ENCODE measurements at places on chromosomes 3 and 15. TPM values are rescaled to one million over a fixed set of nuclear protein-coding genes. Genes with fewer than 3 reads are reported as not detected.
A peak's percentile ranks its signal among the peaks of the same experiment; 100 is the strongest.

DNA sequence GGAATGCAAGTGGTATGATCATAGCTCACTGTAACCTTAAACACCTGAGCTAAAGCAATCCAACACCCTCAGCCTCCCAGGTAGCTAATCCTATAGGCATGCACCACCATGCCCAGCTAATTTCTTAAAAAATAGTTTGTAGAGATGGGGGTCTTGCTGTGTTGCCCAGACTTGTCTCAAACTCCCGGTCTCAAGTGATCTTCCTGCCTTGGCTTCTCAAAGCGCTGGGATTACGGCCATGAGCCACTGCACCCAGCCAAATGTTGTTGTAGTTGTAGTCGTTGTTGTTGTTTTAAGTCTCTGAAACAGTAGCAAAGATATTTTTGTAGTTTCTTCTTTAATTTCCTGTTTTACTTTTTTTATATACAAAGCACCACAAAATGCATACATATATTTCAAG, 616.6 kb downstream of the NAALADL2 start:
- ATAC-seq = no peak

- ATAC-seq = no peak
These were observed 281.4 kb downstream of the THSD4 start for GRCh38 chr15:71396536-71397125.

DNA sequence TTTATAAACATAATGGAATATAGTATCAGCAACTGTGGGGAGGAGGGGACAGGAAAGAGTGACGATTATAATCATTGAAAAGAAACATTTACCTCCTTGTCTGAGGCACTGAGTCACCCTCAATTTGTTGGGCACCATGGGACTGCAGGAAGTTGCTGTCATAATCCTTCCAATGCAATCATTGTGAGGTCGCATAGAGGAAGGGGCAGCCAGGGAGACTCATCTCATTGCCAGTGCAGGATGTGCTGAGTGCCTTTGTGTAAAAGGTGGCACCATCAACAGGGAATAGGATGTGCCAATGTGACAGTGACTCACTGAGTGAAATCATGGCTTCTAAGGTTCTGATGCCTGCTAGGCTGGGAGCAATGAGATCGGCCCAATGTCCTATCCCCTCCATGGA, 300.4 kb upstream of the ADAMTS9 start:
- no peak for ATAC-seq

Gene SLC12A1
- not detected for total RNA-seq

- ATAC-seq = no peak
These were observed 23.1 kb downstream of the TNFAIP8L3 start for GRCh38 chr15:51071578-51071977.

Gene KCNMB2
- total RNA-seq = not detected

DNA sequence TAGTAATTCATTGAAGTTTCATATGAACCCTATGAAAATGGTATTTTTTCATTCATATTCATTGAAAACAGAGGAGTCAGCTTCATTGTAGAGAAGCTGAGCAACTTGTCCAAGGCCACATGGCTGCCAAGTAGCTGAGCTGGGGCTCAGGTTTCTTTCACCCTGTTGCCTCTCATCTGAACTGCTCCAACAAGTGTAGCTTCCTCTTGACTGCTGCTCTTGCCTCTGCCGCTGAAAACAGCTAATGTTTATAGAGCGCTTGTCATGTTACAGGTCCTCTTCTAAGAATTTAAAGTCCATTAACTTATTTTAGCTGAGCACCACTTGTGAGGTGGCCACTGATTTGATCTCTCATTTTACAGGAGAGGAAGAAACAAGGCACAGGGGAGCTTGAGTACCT, 81.1 kb downstream of the PDCD6IP start:
- no peak for ATAC-seq

DNA sequence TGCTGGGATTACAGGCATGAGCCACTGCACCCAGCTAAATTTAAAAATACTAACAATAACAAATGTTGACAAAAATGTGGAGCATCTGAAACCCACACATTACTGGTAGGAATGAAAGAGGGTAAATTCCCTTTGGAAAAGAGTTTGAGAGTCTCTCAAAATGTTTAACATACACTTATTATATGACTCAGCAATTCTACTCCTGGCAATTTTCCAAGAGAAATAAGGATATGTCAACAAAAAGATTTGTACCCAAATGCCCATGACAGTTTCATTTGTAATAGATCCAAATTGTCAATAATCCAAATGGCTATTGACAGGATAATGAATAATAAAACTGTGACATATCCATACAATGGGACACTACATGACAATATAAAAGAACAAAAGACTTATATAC, 9.0 kb downstream of the HCLS1 start:
- no peak for ATAC-seq

DNA sequence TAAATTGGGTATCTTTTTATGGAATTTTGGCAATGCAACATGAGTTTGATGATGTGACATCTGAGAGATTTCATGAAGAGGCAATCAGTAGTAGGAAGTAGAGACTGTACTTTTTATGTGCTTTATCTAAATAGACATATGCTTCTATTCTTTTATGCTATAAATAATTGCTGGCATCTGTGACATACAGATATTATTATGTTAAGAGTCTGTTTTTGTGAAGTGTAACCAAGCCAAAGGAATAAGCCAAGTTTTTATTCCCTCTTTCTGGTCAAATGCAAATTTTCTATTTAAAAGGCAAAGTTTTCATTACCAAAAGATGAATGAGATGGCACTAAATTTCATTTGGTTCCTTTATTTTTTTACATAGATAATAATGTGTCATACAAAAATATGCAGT, 32.4 kb downstream of the PYDC2 start:
- ATAC-seq = no peak

GRCh38 chr3:187025656-187026316, 95.5 kb downstream of the ST6GAL1 start:
- peak; percentile 42 for ATAC-seq

- peak; percentile 39 for ATAC-seq
These were observed 28.3 kb upstream of the STIMATE start for GRCh38 chr3:52925405-52926313.

- ATAC-seq = no peak
These were observed 36.1 kb downstream of the ST6GAL1 start for GRCh38 chr3:186966406-186966805.

Gene TLR9
- total RNA-seq = 0.30 TPM

DNA sequence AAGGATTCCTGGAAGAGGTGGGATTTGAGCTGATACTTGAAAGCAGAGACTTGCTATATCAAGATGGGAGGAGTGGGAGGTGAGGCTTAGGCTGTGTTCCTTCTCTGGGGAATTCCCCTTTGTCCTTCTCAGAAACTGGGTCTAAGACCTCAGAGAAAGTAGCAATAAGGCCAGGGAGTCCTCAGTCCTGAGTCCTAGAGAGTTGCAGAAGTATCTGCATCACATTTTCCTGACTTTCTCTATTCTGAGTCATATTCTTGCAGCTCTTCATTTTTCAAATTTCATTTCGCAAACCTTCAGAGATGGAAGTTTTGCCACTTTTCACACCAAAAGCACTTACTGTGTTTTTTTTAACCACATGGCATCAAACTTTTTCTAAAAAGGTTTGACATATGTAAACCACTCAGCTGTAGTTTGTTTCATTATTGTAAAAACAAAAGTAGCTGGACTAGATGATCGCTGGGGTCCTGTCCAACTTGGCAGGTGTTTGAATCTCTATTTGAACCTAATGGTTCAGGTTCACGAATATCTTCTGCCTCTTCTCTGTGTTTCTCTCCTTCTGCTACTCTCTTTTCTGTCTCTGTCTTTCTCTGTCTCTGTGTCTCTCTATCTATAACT, 21.3 kb downstream of the COLQ start:
- ATAC-seq = peak; percentile 90

- ATAC-seq = no peak
These were observed 36.2 kb upstream of the FLNB start for GRCh38 chr3:57971975-57972374.

- ATAC-seq = no peak
These were observed 26.0 kb downstream of the CCDC33 start for GRCh38 chr15:74262151-74262550.

- ATAC-seq = no peak
These were observed 200.6 kb upstream of the ROBO1 start for GRCh38 chr3:79968418-79968817.

Gene TNIK
- total RNA-seq = 43.8 TPM

Gene PLSCR2
- not detected for total RNA-seq

GRCh38 chr3:127487196-127487595, 103.3 kb downstream of the TPRA1 start:
- ATAC-seq = no peak

Gene GPR62
- not detected for total RNA-seq

Gene RTP4
- 0.98 TPM for total RNA-seq

DNA sequence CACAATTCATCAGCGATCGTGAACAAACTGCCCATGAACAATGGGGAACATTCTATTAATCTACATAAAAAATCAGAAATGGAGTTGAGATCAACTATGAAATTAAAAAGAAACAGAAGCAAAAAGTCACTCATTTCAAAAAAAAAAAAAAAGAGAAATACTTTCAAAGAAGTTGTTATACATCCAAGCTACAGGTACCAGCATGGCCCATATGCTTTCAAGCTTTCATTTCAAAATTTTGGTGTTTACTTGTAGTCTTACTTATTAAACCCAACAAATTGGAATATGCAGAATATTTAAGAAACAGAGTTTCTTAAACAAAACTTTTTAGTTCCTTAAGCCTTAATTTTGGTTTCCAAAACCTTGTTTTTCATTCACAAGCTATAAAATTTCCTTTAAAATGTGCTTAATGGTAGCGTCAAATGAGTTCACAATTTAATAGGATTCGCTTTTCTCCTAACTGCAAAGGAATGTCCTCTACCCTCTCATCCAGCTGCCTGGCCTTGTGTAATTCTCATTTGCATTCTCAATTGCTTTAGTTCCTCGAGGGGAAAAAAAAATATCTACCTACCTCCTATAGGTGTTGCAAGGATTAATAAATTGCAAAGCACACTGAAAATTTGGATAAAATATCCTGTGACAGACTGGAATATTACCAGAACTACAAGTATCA, 565.2 kb downstream of the ROBO1 start:
- ATAC-seq = no peak

- ATAC-seq = no peak
These were observed 83.4 kb downstream of the TLE3 start for GRCh38 chr15:70014331-70014730.

GRCh38 chr3:146496251-146496650, 26.9 kb upstream of the PLSCR2 start:
- ATAC-seq = no peak

- ATAC-seq = peak; percentile 31
These were observed 116.6 kb downstream of the CHDH start for GRCh38 chr3:53729618-53730017.

DNA sequence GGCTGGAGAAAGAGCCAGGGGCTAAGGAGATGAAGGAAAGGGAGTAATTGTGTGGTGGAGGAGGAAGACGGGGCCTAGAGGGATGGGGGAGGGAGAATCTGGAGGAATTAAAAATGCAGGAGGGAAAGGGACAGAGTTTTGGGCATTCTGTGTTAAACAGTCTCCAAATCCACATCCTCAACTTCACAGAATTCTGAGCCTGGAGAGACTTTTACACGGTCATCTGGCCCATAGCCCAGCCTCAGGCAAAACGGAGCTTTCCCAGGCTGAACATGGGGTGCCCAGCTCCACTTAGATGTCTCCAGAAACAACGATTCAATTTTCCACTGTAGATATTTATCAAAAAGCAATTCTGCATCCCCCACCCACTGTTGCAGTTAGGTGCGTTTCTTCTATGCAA, 137.6 kb upstream of the HACD2 start:
- no peak for ATAC-seq

GRCh38 chr3:11060500-11061251, 68.1 kb downstream of the SLC6A1 start:
- ATAC-seq = peak; percentile 48

Gene CFAP92
- total RNA-seq = not detected

Gene GOLGA8Q
- not detected for total RNA-seq

DNA sequence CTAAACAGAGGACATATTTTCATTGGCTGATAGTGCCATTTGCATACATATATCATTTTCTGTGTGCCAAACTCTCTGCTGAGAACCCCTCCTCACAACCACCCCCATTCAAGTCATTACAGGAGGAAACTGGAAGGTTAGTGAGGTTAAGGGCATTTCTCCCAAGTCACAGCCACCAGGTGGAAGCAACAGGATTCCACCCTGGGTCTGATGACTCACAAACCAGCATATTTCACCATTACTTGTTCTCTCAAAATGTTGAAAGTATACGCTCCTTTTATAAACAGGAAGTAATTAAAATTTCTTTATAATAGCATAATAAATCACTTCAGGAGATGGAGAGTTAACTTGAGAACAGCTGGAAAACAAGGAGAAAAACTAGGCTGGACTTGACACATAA, 398.6 kb upstream of the WNT5A start:
- no peak for ATAC-seq

DNA sequence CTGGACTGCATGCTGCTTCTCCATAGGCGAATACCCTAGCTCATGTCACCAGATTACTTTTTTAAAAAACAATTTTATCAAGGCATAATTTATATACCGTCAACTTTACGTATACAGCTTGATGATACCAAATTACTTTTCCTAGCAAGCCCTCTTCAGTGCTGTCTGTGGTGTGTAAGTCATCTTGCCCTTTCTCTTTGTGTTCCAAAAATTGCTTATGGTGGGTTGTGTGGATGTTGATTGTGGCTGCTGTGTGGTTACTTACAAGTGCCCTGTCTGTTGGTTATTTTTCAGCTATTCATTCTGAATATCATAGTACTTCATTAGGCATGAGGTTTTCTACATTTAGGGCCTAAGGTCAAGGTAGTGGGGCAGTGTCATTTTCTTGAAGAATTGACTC, 12.8 kb downstream of the TMOD3 start:
- peak; percentile 33 for ATAC-seq

Gene SQOR
- total RNA-seq = 129 TPM

All from activated T-helper 17 cell treated with anti-CD3 and anti-CD28 coated beads, Interleukin-2, amount 50 U/mL, for 72 hours (primary cell).